ENCODE measurements at places on chromosomes 11 and 22.

DNA sequence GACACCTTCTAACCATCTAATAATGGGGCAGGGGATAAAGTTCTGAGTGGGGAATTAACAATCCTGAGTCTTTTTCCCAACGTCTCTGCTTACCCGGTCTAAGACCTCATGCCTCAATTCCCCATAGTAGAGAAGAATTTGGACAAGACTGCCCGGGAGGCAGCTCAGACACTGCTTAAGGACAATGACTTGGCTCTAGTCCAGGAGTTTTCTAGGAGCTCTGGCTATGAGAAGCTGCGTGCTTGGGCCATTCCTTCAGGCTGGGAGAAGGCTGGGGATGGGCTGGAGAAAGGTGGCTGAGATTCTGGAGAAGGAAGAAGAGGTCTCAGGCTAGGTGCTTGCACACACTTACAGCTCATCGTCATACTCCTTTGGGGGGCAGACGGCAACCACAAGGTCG lies 19.8 kb upstream of the ABCC8 start:
- DNase-seq = no peak

DNA sequence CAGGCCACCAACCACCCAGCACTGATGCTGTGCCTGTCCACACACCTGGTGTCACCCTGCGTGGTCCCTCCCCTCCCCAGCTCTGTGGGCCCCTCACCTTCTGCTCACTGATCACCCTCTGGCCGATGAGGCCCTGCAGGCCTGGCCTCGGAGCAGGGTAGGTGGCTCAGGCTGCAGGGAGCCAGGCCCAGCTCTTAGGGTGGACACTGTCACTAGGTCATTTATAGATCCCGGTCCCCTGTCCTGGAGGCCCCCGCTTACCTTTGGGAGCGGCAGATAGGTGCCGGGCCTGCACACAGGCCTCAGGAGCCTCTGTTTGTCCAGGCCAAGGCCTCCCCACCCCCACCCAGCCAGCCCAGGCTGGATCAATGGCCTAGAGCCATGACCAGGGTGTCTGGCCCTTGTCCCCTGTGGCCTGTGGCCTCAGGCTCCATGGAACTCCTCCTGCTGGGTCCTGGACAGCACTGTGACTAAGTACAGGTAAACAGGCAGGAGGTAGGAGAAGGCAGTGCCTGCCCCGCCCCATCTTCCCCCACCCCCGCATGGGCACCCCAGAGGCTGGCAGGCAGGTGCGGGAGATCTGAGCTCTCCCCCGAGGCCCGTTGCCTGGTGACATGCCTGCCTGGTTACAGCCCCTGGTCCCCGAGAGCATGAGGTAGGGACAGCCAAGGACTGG lies at the start of gene TMPRSS6:
TMPRSS6 (minus strand) TSS at position 472 of the 676 bp plus-strand sequence. CDS start 6,296 bp downstream, outside the sequence.
- no peak for DNase-seq

GRCh38 chr11:47111318-47111804 lies 65.3 kb downstream of the ARFGAP2 start:
- no peak for DNase-seq

- no peak for DNase-seq
These were observed 36.3 kb downstream of the CSNK2A3 start for GRCh38 chr11:11316651-11317230.

- peak; percentile 84 for DNase-seq
These were observed at the start of gene TTC12 for GRCh38 chr11:113314389-113315301. Gene TTC12, plus strand, starts transcription at chr11:113314583. Its CDS starts 1,675 bp downstream, at chr11:113316258.
